MCF 10A (cell line): ENCODE measurements at places on chromosomes 13 and 19.

GRCh38 chr13:75308222-75308621, 173.7 kb downstream of the TBC1D4 start:
- no peak for DNase-seq

GRCh38 chr19:31271306-31271911, 77.8 kb downstream of the TSHZ3 start:
- no peak for DNase-seq

DNA sequence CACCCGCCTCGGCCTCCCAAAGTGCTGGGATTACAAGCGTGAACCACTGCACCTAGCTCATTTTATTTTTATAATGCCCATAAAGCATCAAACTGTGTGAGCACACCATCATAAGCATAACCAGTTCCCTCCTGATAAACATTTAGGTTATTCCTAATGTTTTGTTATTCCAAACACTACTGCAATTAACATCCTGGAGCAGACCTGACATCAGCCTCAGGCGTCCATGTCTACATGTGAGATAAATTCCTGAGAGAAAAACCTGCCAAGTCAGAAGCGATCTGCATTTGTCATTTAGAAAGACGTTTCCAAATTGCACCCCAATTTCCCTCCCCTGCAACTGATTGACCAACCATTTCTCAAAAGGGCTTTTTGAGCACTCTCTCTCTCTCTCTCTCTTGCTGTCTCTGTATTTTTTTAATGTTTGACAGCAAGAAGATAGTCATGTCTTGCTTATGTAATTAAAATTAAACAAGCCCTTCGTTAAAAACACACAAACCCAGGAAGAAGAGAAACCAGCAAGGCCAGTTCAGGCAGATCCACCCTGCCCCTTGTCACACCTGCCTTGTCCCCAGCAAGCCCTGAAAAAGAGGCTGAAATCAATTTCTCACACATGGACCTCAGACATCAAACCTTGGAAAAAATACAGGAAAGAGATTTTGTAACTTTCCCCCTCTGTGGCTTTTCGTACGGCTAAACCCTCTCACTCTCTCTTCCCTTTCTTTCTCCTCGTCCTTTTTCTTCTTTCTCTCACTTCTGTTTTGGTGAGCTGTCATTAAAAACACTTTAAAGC, 9.9 kb downstream of the LYPD3 start:
- DNase-seq: no peak

DNA sequence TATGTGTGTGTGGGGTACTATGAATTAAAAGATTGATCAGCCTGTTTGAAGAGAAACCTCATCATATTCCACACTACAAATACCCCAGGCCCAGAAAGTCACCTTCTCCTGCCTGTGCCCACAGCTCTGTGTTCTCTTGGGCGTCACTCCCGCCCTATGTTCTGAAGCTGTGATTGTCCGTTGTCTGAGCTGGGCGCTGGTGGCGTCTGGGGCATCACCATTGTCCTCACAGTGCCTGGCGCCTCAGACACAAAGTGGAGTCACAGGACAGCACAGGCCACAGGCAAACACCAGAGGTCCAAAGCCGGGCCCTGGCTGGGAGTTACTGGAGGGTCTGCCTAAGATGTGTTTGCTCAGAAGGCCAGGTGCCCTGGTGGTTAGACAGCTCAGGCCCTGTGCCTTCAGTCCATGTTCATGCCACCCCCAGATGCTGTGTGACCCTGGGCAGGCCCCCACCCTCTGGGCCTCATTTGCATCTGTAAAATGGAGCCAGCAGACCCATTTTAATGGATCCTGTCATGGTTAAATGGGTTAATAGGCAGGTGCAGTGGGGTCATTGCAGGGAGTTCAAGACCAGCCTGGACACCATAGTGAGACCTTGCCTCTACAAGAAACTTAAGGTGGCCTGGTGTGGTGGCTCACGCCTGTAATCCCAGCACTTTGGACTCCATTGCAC, 34.5 kb downstream of the DNM2 start:
- DNase-seq: no peak

- DNase-seq: peak; percentile 90
These were observed 96.6 kb downstream of the SIPA1L3 start for GRCh38 chr19:38003438-38004185.

DNA sequence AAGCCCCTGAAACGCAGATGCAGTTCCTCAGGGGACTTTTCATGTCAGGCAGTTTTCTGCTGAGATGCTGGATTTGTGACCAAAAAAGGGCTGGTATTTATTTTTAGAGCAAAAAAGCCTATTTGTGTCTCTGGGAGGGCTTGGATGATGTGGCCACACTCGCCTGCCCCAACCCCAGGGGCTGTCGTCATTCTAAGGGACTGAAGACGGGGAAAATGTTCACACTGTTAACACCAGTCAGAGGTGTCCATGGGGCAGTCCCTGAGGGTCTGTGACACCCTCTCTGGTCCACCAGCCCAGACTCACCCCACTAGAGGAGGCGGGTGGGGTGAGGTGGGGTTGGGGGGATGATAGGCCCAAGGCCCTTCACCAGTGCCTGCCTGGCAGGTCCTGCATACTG, 15.9 kb upstream of the EPHX3 start:
- DNase-seq: no peak

GRCh38 chr19:9786342-9786741, 17.8 kb upstream of the ZNF846 start:
- no peak for DNase-seq

- no peak for DNase-seq
These were observed 452.7 kb downstream of the TSHZ3 start for GRCh38 chr19:30896554-30896953.

- DNase-seq: no peak
These were observed 30.7 kb upstream of the ZNF429 start for GRCh38 chr19:21474671-21475181.

- DNase-seq: no peak
These were observed 12.7 kb downstream of the NKPD1 start for GRCh38 chr19:45147835-45148676.

- peak; percentile 11 for DNase-seq
These were observed 180.4 kb downstream of the RBM26 start for GRCh38 chr13:79225487-79226232.

- DNase-seq: no peak
These were observed 167.0 kb downstream of the NUFIP1 start for GRCh38 chr13:44822291-44822690.

- no peak for DNase-seq
These were observed 19.7 kb downstream of the PNPLA6 start for GRCh38 chr19:7554990-7555864.

GRCh38 chr13:89455741-89456140, 1784.6 kb downstream of the SLITRK5 start:
- DNase-seq: peak; percentile 74

- DNase-seq: no peak
These were observed 429 bp upstream of the ZNF225 start for GRCh38 chr19:44112802-44113137.

DNA sequence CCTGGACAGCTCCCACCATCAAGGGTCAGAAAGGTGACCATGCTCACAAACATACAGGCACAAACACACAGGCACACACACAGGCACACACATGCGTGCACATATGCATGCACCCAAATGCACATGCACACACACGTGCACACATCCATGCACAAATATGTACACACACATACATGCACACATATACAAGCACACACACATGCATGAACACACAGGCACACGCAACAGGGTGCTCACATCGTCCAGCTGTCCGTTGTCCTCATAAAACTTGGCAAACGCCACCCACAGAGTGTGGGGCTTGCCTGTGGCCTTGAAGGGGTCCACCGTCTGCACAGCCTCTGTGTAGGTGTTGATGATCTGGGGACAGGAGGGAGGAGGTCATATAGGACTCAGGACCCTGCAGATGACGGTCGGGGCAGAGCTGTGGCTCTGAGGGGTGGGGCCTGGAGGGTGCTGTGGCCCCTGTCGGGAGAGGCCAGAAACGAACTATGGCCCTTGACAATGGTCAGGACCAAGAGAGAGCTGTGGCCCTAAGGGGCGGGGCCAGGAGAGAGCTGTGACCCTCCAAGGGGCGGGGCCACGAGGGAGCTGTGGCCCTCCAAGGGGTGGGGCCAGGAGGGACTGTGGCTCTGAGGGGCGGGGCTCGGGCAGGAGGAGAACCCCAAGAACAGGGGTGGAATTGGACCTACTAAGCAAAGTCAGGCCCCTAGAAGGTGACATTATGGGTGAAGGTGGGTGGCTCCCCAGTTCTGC, 6.2 kb downstream of the XAB2 start:
- DNase-seq: no peak

DNA sequence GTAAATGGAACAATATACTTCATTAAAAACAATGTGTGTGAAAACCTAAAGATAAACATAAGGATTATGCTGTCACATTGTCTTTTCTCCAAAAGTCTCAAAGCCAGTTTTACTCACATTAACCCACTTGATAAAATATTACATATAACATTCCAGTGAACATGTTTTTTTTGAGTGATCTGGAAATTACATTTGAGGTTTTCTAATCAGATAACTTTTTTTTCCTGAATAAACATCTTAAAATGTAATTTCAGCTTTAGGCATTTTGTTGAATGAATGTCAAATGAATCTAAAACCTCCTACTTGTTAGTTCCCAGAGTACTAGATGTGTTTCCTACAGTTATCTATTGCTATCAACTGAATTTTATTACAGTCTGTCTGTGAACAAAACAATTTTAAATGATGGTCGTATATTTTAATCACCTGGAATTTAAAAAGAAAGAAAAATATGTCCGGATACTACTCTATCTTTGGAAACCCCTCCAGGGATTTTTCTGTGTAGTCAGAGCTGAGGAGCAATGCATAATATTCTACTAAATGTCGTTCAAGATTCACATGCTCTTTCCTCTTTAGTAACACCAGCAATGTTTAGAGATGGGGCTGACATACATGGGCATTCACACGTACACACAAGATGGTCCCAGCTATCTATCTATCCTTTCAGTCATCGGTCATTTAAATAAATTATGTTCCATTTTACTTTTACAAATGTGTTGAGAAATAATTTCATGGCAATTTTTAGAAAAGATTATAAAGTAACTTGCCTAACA, 283.9 kb downstream of the KLF12 start:
- DNase-seq: no peak

- no peak for DNase-seq
These were observed 162.6 kb downstream of the TEX29 start for GRCh38 chr13:111482806-111483620.

DNA sequence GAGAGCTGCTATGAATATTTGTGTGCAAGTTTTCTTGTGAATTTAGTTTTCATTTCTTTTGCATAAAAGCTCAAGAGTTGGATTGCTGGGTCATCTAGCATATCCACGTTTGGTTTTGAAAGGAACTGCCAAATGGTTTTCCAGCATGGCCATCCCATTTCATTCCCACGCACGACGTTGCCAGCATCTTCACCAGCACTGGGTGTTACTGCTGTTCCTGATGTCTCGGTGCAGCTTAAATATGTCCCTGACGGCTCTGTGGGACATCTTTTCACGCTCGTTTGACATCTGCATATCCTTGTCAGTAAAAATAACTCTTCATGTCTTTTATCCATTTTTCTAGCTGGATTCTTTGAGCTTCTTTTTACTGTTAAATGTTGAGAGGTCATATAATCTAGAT, 123.7 kb downstream of the ATP11A start:
- no peak for DNase-seq

GRCh38 chr19:49544154-49544553, 16.4 kb downstream of the RCN3 start:
- no peak for DNase-seq

DNA sequence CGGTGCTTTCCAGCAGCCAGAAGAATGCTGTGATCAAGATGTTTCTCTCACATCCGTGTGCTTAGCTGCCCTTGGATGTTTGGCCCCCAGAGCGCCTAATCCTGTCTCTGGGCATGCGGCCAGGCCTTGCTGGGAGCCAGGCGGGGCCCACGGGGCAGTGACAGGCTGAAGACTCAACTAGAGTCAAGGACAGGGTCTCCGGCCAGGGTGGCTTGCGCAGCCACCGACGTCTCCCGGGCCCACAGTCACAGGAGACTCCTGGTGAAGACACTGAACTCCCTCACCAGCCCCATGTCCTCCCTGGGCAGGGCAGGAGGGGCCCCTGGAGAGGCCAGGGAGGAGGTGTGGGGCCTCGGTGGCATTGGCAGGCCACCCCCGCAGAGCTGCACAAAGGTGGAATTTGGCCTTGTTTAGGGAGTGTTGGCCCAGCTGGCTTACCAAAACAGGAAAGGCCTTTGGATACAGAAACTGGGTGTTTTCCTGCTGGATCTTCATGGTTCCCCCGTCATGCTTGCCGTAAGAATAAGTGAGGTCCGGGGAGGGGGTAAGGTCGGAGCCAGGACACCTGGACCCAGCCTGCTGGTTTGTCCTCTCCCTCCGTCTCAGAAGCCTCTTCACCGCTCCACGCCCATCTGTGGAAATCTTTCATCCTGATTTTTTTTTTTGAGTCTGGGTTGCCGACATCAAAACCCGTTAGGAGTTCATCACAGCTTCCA, 10.0 kb upstream of the NDUFS7 start:
- DNase-seq: no peak

DNA sequence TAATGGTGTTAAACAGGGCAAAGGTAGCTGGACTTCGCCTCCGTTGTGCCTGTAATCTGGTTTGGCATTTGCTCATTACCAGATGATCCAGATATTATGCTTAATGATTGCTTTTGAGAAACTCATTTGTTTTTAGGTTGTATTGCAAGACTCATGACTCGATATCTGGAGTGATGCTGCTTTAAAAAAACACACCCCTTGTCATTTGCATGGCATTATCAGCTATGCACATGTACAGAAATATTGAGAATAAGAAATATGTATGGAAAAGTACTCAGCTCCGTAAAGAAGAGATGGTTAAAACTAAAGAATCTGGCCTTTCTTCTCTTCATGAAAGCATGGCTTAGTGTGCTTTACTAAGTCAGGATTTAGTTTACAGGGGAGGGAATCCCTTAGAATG, 95.0 kb downstream of the ARHGEF7 start:
- DNase-seq: no peak

DNA sequence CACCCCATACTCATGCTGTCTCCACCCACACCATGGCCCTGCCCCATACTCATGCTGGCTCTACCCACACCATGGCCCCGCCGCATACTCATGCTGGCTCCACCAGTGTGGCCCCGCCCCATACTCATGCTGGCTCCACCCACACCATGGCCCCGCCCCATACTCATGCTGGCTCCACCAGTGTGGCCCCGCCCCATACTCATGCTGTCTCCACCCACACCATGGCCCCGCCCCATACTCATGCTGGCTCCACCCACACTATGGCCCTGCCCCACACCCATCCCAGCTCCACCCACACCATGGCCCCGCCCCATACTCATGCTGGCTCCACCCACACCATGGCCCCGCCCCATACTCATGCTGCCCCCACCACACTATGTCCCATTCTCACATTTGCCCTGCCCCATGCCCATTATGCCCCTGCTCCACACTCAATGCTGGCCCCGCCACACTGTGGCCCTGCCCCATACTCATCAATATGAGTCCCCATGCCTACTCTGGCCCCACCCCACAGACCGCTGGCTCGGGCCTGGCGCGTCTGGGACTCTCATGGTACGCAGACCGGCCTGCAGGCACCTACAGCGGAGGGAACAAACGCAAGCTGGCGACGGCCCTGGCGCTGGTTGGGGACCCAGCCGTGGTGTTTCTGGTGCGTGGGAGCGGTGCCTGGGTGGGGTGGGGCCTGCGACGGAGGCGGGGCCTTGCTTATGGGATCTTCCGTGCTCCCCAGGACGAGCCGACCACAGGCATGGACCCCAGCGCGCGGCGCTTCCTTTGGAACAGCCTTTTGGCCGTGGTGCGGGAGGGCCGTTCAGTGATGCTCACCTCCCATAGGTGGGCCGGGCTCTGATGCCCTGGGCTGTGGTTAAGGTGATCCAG, 3.7 kb upstream of the ARHGAP45 start:
- DNase-seq: peak; percentile 65

GRCh38 chr19:5058521-5059212, 89.8 kb downstream of the KDM4B start:
- peak; percentile 13 for DNase-seq
